ENCODE measurements at places on chromosomes 3 and 15.
A peak's percentile ranks its signal among the peaks of the same experiment; 100 is the strongest.

DNA sequence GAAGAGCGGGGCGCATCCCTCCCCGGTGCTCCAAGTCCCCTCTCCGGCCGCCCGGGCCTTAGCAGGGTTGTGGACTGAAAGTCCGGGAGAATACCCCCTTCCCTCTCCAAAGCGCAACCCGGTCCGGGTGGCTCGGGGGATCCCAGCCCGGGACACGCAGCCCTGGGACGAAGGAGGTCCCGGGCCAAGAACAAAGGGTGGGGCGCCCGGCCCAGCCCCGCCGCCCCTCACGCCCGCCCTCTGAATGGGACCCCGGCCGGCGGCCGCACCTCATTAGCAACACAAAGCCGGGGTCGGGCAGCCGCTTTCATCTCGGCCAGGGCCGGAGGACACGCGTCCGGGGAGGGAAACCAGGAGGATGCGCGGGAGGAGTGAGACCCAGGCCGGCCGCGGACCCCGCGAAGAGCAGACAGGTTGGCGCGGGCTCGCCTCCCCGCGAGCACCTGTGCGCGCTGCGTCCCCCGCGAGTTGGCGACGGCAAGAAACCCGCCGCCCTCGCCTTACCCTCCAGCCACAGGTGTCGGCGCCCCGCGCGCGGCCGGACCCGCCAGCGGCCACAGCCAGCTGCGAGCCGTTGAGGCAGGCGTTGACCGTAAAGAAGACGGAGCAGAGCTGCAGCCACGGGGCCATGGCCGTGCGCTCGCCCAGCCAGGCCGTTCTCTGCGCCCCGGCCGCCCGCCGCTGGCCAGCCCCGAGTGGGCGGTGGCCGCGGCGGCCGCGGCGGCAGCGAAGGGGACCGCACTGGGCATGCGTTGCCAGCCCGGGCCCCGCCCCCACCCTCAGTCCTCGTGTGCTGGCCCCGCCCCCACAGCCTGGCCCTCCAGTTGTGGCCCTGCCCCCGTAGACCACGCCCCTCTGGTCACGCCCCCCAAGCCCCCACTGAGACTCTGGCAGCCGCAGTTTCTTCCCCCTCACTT is at the start of gene IL17RD:
Gene IL17RD (minus strand): TSS at position 697 of the 917 bp plus-strand sequence. CDS start 67 bp downstream, at position 630.
- peaks cover 4% of the 10 kb centered on the region for H3K4me1 ChIP-seq
- peaks cover 20% of the 10 kb centered on the region for H3K27me3 ChIP-seq
- H3K27ac ChIP-seq = no peak within 1 kb of the TSS
- peak within 1 kb of the TSS; percentile 49 for H3K4me3 ChIP-seq
- no peaks in the 10 kb centered on the region for H3K36me3 ChIP-seq

- DNase-seq = no peak
- no peak overlapping the region for H3K4me3 ChIP-seq
- no peaks in the 10 kb centered on the region for H3K36me3 ChIP-seq
- H3K4me1 ChIP-seq = no peaks in the 10 kb centered on the region
- H3K27me3 ChIP-seq = no peaks in the 10 kb centered on the region
Observed at GRCh38 chr3:167787440-167787839, 51.9 kb downstream of the SERPINI1 start.

GRCh38 chr3:46278816-46279672 is 36.8 kb downstream of the CCR3 start:
- no peak for DNase-seq
- no peak overlapping the region for H3K4me3 ChIP-seq
- peaks cover 72% of the 10 kb centered on the region for H3K4me1 ChIP-seq
- no peaks in the 10 kb centered on the region for H3K27me3 ChIP-seq

GRCh38 chr15:96411056-96412031 is 80.8 kb downstream of the NR2F2 start:
- no peak overlapping the region for H3K27ac ChIP-seq
- H3K27me3 ChIP-seq = peaks cover 55% of the 10 kb centered on the region
- DNase-seq = no peak
- H3K36me3 ChIP-seq = no peaks in the 10 kb centered on the region
- H3K4me3 ChIP-seq = no peak overlapping the region

- peak overlapping the region; percentile 77 for H3K27ac ChIP-seq
- H3K27me3 ChIP-seq = no peaks in the 10 kb centered on the region
- no peak for DNase-seq
- H3K4me3 ChIP-seq = no peak overlapping the region
- peaks cover 7% of the 10 kb centered on the region for H3K36me3 ChIP-seq
Observed at GRCh38 chr15:78046796-78047341, 30.6 kb downstream of the TBC1D2B start.

DNA sequence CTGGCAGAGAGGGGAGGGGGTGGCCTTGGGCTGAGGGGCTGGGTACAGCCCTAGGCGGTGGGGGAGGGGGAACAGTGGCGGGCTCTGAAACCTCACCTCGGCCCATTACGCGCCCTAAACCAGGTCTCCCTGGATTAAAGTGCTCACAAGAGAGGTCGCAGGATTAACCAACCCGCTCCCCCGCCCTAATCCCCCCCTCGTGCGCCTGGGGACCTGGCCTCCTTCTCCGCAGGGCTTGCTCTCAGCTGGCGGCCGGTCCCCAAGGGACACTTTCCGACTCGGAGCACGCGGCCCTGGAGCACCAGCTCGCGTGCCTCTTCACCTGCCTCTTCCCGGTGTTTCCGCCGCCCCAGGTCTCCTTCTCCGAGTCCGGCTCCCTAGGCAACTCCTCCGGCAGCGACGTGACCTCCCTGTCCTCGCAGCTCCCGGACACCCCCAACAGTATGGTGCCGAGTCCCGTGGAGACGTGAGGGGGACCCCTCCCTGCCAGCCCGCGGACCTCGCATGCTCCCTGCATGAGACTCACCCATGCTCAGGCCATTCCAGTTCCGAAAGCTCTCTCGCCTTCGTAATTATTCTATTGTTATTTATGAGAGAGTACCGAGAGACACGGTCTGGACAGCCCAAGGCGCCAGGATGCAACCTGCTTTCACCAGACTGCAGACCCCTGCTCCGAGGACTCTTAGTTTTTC is 4.9 kb downstream of the ISL2 start:
- no peak for DNase-seq
- H3K36me3 ChIP-seq = no peaks in the 10 kb centered on the region
